ENCODE measurements at places on chromosomes 3 and 15. TPM values are rescaled to one million over a fixed set of nuclear protein-coding genes. Genes with fewer than 3 reads are reported as not detected.

TGM4 gene
- not detected for total RNA-seq

ZNF662 gene
- 0.76 TPM for total RNA-seq

ZBTB47 gene
- 13.6 TPM for total RNA-seq

XCR1 gene
- total RNA-seq = not detected

C3orf22 gene
- not detected for total RNA-seq

CXCR6 gene
- not detected for total RNA-seq

DENND6A gene
- 27.6 TPM for total RNA-seq

ARID3B gene
- 1.8 TPM for total RNA-seq

EPHA3 gene
- total RNA-seq = not detected

ADGRG7 gene
- total RNA-seq = not detected

ECE2 gene
- not detected for total RNA-seq

PTPN23 gene
- 14.3 TPM for total RNA-seq

FANCD2OS gene
- total RNA-seq = not detected

Measured in epithelial cell of umbilical artery (primary cell).